ENCODE measurements at places on chromosomes 12 and 14.

DNA sequence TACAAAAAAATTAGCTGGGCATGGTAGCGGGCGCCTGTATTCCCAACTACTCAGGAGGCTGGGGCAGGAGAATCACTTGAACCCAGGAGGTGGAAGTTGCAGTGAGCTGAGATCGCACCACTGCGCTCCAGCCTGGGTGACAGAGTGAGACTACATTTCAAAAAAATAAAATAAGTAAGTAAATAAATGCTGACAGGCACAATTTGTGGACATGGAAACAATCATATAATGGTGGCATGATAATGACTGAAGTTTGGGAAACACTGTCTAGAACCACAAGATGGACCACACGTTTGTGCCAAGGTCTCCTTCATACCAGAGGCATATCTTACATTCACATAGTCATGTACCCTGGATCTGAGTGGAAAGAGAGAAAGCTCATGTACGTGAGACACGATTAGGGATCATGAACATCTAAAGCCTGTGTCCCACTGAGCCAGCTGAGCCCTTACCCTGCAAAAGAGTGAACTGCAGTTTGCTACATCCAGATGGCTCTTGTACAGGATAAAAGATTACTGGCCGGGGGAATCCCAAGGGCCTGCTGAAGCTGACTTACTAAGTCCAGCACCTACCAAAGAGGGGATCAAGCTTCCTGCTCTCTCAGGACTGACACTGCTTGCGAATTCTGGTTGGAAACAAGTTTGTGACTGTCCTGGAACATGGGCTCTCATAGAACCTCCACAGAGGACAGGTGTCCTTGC, 62.9 kb downstream of the TRAFD1 start:
- peak; percentile 85 for DNase-seq

- DNase-seq, result no peak
Observed at GRCh38 chr14:69715725-69716477, 51.0 kb upstream of the SRSF5 start.

- no peak for DNase-seq
Observed at GRCh38 chr12:89960011-89960507, 251.4 kb upstream of the ATP2B1 start.

- DNase-seq, result no peak
Observed at GRCh38 chr12:83954956-83955601, 957.5 kb downstream of the SLC6A15 start.

DNA sequence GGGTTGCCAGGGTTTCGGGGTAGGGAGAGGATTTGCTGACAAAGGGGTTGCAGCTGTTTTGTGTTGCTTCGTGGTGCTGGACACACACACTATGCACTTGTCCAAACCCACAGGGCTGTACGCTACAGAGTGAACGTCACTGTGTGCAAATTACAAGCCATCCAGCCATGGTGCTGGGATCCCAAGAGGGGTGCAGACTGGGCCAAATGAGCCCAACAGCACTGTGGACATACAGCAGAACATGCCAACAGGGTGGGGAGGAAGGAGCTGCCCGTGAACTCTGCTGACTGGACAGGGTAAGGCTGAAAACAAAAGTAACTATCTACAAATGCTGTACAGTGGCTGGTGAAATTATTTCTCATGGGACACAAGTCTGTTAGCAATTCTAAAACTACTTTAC, 25.2 kb downstream of the POLE start:
- no peak for DNase-seq
